ENCODE measurements at places on chromosomes 2 and 18.

DNA sequence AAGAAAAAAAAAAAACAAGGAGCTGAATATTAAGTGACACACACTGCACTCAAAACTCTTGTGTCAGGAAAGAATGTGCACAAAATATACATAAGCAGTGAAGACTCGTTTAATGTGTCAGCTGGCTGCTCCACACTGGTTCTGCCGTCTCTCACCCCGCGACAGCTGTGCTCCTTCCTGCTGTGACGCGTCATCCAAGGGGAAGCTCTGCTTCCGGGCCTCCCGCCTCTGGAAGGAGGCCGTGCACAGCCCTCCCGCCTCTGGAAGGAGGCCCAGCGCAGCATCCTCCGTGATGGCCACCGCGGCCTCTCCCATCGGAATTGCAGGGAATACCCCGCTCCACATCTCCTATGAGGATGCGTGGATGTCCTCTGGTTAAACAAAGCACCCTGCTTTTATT is 151.0 kb downstream of the HDAC4 start:
- peak; percentile 23 for DNase-seq

DNA sequence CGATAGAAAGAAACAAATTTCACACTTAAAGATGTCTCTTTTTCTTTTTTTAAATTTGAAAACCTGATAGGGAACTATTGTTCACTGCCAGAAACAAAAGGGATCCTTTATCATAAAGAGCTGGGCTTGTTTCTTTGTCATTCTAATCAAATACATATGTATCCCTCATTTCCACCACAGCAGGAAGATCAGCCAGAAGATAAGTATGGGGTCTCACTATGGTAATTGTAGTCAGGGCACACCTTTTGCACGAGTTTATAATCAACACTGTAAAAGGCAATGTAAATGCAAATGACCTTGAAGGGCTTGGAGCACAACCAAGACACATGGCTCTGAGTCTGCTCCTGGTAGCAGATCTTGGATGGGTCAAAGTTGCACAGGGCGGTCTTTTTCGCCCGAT is 109.5 kb downstream of the NXPH2 start:
- DNase-seq = no peak

GRCh38 chr2:4862031-4862430 is 830.2 kb upstream of the SOX11 start:
- no peak for DNase-seq

- DNase-seq = no peak
Measured at GRCh38 chr2:9681427-9681817, 50.6 kb upstream of the YWHAQ start.

DNA sequence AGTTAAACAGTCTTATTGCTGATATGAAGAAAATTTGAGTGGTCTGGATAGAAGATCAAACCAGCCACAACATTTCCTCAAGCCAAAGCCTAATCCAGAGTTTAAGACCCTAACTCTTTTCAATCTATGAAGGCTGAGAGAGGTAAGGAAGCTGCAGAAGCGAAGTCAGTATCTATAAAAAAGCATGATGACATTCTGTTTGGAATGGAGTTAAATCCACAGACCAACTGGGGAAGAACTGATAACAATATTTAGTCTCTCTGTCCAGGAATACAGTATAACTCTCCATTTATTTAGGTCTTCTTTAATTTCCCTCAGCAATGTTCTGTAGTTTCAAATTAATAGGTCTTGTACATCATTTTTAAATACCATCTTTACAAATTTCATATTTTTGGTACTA is 16.0 kb downstream of the PIGN start:
- no peak for DNase-seq

- DNase-seq = no peak
Measured at GRCh38 chr2:61478086-61478485, 7.2 kb upstream of the USP34 start.

GRCh38 chr18:35174093-35174731 is 66.6 kb upstream of the ZNF397 start:
- DNase-seq = no peak

GRCh38 chr2:200100027-200100426 is 144.6 kb downstream of the MAIP1 start:
- no peak for DNase-seq

- DNase-seq = no peak
Measured at GRCh38 chr2:233813236-233814055, 35.3 kb downstream of the MROH2A start.

GRCh38 chr2:186187854-186188253 is 298.2 kb upstream of the ZC3H15 start:
- DNase-seq = no peak

- no peak for DNase-seq
Measured at GRCh38 chr2:134362740-134363139, 108.9 kb downstream of the MGAT5 start.

- DNase-seq = no peak
Measured at GRCh38 chr2:16614314-16614860, 51.2 kb downstream of the CYRIA start.

DNA sequence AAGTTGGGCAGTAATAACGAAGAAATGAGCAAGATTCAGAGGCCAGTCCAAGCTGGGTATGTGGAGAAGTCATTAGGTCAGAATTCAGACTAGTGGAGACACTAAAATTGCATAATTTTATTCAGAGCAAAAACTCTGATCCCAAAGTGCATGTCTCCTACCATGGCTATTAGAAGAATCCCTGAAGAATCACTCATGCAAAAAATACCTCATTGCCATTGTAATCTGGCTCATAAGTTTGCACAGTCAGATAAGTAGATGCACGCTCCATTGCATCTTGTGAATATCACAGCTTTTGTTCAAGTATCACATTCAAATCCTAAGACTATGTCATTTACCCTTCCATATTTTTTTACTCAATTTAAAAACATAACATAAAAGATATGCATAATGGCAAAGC is 692.2 kb upstream of the KLHL29 start:
- no peak for DNase-seq

GRCh38 chr2:212005085-212005671 is 533.4 kb downstream of the ERBB4 start:
- no peak for DNase-seq

DNA sequence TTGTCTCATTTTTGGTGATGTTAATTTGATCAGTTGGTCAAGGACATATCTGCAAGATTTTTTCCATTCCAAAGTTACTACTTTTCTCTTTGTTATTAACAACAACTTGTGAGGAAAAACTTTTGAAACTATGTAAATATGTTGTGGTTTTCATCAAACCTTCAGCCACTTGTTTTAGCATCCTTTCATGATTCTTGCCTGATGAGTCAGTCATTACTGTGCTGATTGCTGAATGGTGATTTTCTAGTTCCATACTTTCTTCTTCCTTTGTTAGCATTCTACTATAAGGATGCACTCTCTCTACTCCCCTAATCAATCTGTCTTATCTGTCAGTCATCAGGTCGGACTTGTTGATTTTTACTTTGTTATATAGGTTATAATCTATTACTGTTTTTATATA is 10.9 kb downstream of the TMEM87B start:
- DNase-seq = no peak

DNA sequence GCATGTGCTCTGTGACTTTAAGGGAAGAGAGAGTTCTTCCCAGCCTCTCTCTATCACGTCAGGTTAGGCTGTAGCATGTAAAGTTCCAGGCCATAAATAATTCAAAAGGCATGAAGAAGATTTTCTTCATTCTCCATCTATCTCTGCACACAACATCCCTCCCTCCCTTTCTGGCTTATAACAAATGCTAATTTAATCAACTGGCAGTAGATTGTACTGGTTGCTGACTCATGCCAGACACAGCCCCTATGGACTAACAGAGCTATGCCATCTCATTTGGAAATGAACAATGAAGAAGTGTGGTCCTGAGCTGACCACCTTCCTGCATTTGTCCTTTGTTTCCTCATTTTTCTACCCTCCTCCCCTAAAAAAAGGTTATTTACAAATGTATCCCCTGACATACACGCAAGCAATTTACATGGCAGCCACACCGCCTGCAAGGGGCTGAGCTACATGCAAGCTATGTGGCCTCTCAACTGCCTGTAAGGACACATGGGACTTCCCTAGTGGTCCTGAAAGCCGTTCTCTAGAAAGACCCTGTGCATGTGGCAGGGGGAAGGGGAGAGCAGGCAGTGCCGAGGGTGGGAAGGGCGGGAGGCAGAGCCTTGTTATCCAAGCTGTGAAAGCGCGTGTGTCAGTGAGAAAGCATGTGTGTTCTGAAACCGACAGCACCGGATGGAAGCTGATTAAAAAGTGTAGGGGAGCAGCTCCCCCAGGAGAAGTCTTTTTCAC is 90.9 kb upstream of the KLF7 start:
- DNase-seq = peak; percentile 8

- peak; percentile 84 for DNase-seq
Measured at GRCh38 chr18:44680273-44681075, at the start of gene SETBP1. SETBP1 (plus strand) TSS chr18:44680888; CDS start chr18:44701347, 20,459 bp downstream.

DNA sequence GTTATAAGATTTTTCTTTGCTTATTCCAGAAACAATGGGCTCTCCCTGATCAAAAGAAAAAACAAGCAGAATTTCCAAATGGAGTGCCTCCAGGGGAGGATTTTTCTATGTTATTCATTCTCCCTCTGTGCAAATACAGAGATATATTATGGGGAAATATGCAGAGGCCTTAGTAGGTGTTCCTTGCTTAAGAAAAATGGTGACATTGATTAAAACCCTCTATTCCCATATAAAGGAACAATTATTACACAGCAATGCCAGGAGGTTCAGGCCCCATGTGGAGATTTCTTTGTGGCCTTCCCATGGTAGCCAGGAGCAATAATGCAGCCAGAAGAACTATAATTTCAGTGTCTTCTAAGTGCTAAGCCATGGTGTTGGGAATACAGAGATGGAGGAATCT is 255.9 kb upstream of the CXCR4 start:
- no peak for DNase-seq

DNA sequence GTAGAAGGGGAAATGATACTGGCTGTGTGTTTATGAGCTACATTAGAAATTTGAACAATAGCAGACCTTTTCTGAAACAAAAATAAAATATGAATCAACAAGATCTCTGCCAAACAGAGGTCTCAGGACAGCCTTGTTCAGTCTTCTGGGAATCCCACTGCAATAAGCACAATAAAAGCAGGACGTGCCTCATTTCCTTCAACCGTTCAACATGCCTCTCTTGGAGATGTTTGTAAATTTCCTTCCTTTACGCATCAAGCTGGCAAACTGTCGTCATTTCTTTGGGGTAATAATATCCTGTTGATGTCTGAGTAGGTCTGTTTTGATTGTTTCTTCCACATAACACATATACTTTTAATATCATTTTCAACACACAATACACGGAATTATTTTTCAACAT is 77.2 kb downstream of the TCF4 start:
- DNase-seq = no peak

GRCh38 chr18:37953876-37954275 is 388.3 kb upstream of the CELF4 start:
- no peak for DNase-seq

DNA sequence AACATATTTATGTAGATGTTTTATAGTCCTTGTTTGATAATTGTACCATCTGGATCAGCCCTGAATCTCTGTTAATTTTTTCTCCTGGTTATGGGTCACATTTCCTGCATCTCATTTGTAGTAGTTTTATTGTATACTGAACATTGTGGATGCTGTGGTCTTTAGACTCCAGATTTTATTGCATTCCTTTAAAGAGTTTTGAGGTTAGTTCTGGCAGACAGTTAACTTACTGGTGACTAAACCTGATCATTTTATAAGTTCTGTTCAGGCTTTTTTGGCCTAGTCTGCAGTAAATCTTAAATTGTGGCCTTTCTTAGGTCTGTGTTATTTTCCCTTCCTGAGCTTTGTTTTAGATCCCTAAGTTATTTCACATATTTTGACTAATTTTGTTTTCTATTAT is 84.3 kb downstream of the FANCL start:
- no peak for DNase-seq

GRCh38 chr2:58533376-58533775 is 292.3 kb upstream of the FANCL start:
- DNase-seq = no peak

DNA sequence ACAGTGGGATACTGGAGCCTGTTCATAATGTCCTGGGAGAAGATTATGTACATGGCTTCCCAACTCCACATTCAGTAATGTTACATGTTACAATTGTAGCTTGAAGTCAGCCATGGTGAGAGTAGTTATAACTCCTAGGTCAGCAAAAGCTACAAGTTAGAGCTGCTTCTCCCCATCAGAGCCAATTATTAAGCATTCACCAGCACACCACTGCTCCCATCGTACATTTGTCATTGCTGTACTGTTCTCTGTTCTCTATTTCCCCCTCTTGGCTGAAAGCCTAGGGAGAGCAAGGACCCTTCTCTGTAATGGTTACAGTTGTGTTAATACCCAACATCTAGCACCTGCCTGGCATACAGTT is 5.3 kb upstream of the TLK1 start:
- DNase-seq = no peak

DNA sequence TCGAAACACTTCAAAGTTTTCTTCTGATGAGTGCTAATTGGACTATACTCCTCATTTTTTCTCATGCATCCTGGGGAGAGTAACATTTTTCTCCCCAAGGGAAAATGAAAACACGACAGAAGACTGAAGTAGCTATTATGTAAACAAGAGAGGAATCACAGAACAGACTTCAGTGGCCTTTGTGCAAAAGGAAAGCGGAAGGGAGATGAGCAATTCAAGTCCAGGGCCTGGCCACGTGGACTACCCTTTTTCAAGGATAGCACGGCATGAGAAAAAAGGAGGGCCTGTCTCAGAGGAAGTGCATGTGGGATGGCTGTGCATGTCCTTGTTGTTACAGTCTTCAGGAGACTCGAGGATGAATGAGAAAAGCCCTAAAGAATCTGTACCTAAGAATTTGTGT is 43.8 kb upstream of the KCNE4 start:
- DNase-seq = no peak

- DNase-seq = no peak
Measured at GRCh38 chr18:48335829-48336228, 73.4 kb downstream of the ZBTB7C start.

- DNase-seq = no peak
Measured at GRCh38 chr2:181972431-181973170, 13.1 kb upstream of the PPP1R1C start.

- DNase-seq = no peak
Measured at GRCh38 chr18:36465970-36466369, 168.5 kb downstream of the FHOD3 start.

- no peak for DNase-seq
Measured at GRCh38 chr2:155424518-155424917, 726.0 kb downstream of the KCNJ3 start.

DNA sequence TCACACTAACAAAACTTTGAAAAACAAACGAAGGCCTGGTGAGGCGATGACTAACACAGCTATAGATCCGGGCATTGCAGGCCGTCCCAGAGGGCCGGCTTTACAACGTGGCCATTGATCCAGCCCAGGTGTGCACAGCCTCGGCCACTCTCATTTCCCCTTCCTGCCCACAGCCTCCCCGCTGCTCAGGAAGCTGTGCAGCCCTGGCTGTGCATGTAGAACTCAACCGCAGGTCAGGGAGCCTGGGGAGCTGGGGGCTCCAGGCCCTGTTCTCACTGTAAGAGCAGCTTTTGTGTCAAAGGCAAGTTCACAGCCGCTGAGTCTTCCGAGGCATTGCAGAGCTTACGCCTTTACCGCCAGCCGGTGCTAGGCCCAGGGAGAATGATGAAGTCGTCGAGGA is 87.2 kb downstream of the LONRF2 start:
- DNase-seq = no peak

GRCh38 chr2:158782136-158782535 is 13.0 kb upstream of the DAPL1 start:
- DNase-seq = no peak

Data from DMS 273 treated with DMSO at 0.1 percent for 48 hours (cell line).